ENCODE measurements at places on chromosomes 12 and 14.

DNA sequence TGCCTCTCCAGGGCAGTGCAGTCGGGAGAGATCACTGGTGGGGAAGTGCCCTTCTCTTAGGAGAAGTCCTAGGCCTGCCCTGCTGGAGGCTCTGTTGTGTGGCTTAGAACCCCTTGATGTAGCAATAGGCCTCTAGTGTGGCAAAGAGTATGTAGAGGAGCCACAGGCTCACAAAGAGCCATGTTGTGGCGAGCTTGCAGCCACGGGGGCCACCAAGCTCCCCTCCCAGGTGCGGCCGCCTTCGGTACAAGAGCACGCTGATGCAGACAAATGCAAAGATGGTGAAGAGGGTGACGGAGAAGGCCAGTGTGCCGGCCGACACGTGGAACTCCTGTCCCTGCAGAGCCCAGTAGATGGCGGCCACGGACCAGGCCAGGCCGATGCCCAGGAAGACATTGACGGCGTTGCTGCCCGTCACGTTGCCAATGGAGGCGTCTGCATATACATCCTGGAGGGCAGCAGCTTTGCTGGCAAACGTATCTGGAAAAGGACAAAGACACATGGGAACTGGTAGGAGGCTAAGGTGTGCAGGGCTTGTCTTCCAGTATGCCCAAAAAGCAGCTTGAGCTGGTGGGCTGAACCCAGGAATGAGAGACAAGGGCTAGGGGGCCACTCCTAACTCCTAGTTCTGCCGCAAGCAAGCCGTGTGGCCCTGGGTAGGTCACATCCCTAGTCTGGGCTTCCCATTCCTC, 142.8 kb downstream of the SLC8A3 start:
- peak; percentile 40 for DNase-seq

- no peak for DNase-seq
Measured at GRCh38 chr14:45721472-45721871, 468.5 kb upstream of the MIS18BP1 start.

- DNase-seq = peak; percentile 30
Measured at GRCh38 chr14:74508292-74508731, 14.7 kb downstream of the ISCA2 start.

DNA sequence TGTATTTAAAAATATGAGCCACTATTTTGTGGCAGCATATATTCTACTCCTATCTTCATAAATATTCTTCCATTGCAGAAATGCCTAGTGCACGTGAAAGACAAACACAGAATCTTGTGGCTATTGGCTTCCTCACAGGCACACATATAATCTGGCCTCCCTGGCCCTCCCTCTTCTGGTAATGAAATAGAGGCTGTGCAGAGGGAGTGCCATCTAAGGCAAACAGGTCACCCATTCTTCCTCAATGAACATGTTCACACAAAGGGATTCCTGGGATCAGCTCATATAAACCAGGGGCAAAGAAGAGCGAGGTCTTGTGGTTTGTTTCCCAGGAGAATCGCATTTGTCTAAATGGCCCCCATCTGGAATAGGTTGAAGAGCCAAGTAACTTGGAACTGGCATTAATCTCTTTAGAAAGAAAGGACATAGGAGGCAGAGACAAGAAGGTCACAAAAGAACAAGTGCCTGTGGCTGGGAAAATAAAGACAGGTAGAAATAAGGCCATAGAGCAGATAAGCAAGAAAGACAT, 171.6 kb upstream of the PTPRQ start:
- peak; percentile 20 for DNase-seq

GRCh38 chr14:50530358-50530757, 2.0 kb downstream of the MAP4K5 start:
- peak; percentile 68 for DNase-seq

DNA sequence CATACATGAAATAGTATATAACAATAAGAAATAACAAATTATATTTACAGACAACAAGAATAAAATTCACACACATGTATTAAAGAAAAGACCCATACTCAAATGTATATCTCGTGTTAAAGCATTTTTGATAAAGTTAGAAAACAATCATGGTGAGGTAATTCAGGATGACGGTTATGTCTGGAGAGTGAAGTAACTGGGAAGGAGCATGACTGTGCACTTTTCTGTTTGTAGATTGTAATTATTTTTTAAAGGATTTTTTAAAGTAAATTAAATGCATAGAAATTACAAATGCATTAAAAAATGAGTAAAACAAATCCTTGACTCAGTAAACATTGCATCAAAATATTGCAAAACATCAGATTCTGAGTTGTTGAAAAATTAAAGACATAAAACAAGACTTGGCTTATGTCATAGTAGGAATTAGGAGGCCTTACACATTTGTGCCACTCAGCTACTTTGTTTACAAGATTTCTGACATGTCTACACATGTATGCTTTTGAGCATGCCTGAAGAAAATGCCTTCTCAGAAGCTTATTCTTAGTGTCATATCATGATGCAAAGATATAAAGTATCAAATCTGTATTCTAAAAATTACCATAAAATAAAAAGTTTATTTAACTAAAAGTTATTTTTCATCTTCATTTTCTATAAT, 1325.1 kb downstream of the SLC16A7 start:
- no peak for DNase-seq

DNA sequence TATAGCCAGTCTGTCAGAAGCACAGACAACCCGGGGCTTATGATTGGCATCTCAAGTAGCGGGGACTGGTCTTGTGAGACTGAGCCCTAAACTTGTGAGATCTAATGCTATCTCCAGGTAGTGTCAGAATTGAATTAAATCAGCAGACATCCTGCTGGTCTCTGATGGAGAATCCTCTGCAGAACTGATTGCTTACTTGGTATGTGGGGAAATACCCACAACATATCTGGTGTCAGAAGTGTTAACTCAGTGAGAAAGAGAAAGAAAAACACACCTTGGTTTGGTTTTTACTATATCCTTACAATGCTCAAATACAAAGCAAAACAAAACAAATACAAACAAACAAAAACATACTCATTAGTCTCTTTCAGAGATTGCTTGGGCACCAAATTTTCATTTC, 10.0 kb downstream of the SEL1L start:
- no peak for DNase-seq

DNA sequence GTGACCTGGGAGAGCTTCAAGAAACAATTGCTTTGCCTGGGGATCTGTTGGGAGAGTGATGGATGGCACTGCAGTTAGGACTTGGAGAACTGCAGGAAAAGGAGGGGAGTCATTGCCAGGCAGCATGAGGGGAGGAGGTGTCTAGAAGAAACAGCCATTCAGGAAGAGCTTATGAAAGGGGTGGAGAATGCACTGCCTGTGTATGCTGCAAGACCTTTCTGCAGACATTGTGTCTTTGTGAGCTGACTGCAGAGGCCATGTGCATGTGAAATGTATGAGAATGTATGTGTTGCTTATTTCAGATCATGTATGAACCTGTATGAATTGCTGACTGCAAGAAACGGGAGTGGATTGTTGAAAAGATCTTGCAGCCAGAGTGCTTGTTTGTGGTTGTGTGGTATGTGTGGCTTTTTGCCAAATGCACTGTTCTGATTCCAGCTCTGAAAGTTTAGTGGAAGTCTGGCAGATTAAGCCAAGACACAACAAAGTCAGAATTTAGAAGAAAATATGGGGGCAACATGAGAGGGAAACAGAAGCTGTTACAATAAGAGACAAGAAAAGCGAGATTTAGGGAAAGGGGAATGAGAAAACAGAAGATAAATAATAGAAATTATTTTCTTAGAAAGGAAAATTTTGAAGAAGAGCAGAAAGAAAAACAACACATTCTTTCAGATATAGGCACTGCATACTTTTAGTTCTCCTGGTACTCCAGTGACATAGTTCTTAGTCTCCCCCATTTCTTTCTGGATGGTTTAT, 9.8 kb upstream of the RIMKLB start:
- peak; percentile 86 for DNase-seq

DNA sequence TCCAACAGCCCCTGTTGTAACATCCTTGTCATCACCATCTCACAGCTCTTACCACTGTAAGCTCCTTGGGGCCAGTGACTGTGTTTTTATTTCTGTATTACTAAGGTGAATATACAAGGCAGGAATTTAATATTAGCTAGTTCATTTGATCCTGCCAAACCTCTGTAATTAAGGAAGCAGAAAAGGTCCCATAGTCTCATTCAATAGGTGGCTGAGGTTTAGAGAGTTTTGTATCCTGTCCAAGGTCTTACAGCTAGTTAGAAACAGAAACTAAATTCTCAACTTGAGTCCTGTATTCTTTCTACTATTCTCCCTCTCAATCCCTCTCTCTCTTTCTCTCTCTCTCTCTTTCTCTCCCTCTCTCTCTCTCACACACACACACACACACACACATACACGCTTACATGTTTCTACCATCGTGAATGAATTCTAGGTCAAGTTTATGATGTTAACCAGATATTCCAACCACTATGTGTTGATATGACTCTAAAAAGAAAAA, 543 bp upstream of the GLIPR1 start:
- peak; percentile 78 for DNase-seq

- DNase-seq = no peak
Measured at GRCh38 chr12:106429043-106429552, 71.5 kb downstream of the POLR3B start.

GRCh38 chr12:32605326-32606095, 73.6 kb upstream of the DNM1L start:
- DNase-seq = no peak

DNA sequence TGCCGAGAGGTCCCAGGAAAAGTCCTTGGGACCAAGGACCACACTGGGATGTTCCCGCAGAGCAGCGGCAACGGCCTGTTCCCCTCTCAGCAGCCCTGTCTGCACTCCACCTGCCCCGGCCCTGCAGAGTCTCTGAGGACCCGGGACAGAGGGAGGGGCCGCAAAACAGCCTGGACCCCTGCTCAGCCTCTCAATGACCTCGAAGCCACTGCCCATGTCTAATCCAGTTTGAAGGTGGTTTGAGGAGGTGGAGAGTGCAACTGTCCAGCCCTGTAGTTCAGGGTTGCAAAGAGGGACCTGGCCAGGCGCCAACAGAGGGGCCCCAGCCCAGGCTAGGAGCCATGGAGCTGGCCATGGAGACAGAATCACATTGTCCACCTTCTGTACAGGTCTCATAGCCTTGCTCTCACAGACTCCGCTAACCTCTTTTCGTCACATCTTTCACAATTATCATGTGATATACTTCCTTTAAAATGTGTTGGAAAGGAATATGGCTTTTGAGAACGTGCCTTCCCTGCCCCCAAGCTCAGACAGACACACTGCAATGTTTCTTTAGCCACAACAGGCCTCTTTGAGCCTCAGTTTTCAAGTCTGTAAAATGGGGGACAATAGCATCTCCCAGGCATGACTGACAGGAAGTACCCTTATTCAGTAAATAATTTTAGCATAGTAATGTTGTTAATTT, 49.3 kb downstream of the ACTN1 start:
- no peak for DNase-seq

DNA sequence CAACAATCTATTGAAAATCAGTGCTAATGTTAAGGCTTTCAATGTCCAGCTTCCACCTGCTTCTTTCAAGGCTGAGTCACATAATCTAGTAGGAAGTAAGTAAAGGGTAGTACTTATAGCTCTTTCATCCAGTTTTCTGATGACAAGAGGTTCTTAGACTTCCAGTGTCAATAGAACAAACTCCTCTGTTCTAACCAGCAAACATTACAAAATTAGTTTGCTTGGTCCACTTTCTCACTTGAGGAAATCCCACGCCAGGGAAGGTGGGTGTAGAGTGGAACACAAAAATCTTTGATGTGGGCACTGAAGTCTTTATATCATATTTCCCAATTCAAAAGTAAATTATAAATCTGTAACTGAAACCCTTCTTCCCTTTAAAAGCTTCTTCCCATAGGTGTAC, 2.6 kb downstream of the NPC2 start:
- no peak for DNase-seq

DNA sequence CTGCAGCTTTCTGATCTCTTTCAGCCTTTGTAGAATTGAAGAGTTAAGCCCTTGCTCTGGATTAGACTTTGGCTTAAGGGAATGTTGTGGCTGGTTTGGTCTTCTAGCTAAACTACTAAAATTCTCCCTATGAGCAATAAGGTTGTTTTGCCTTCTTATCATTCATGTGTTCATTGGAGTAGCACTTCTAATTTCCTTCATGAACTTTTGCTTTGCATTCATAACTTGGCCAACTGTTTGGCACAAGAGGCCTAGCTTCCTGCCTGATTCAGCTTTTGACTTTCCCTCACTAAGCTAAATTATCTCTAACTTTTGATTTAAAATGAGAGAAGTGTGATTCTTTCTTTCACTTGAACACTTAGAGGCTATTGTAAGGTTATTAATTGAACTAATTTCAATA, 384.3 kb downstream of the RAD51B start:
- no peak for DNase-seq

DNA sequence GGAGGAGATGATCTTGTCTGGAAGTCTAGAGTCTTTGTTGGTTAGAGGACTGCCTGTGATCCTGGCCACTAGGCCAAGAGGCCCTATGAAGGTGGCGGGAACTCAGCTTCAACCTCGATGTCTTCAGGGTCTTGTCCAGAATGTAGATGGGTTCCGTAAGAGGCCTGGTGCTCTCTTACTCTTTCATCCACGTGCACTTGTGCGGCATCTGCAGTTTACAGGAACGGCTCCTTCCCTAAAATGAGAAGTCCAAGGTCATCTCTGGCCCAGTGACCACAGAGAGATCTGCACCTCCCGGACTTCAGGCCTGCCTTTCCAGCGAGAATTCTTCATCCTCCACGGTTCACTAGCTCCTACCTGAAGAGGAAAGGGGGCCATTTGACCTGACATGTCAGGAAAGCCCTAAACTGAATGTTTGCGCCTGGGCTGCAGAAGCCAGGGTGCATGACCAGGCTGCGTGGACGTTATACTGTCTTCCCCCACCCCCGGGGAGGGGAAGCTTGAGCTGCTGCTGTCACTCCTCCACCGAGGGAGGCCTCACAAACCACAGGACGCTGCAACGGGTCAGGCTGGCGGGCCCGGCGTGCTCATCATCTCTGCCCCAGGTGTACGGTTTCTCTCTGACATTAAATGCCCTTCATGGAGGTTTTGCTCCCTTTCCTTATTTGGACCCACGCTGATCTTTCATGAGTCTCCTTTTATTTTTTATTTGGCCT, 17.7 kb downstream of the WNT5B start:
- no peak for DNase-seq
